Fibroblast of gingiva (primary cell): ENCODE measurements at places on chromosomes 16 and 17.

- DNase-seq = no peak
Observed at GRCh38 chr16:48197294-48197693, 41.5 kb upstream of the ABCC12 start.

GRCh38 chr16:13435415-13435814 lies 484.5 kb upstream of the ERCC4 start:
- no peak for DNase-seq

DNA sequence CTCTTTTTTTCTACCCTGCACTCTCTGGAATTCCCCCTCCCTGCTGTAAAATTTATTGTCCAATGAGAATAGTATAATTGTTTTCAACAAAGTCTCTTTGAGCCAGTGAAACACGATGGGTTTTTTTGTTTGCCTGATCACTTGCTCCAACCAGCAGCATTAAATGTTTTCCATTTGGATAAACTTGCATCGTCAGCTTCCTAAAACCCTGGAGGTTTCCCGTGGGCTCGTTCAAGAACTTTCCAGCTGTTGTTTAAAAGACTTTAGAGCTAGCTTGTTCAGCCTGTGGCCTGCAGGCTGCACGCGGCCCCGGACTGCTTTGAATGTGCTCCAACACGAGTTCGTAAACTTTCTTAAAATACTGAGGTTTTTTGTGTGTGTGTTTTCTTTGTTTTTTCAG lies 14.9 kb downstream of the NAGPA start:
- no peak for DNase-seq

DNA sequence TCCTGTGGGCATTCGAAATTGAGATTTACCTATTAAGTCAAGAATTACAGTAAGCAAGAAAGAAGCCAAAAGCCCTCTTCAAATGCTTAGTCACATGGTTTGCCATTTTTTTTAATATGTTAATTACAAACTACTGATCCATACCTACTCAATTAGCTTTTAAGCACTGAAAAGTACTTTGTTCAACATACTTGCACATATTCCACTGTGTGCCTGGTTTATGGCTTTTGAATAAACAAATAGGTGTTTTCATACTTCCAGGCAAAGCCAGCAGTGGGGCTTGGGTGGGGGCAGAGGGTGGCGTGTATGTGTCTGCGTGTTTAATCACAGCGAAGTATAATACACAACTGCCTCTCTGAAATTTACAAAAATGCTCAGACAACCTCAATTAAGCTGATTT lies 51.4 kb downstream of the GAS7 start:
- DNase-seq = no peak

DNA sequence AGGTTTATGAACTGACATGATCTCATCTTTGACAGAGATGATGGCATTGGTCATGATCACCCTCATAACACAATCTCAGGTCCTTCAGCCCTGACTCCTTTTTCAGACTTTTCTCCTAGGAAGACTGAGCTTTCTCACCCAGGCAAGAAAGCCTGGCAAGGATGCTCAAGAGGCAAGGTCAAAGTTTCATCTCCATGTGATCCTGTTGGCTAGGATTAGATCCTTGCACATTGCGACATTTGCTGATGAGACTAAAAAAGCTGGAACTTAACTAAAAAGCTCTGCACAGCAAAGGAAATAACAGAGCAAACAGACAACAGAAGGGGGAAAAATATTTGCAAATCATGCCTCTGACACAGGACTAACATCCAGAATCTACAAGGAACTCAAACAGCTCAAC lies 444.1 kb upstream of the PSMD7 start:
- DNase-seq = no peak

DNA sequence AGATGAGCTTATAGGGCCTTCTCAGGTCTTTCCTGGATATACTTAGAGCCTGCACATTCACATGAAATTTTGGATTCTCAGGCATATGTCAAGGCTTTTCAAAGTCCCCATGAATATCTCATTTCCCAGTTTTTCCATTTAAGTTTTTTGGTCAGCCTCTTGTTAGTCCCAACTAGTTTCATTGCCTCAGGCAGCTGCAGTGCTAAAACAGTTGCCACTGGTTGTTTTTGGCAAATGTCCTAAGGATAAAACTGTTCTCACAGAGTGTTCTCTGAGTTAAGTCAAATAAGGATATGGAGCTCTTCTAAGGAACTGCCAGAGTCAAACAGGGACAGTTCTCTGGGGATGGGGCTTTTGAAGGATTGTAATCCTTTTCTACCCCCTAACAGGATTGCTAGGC lies 39.9 kb upstream of the ABCC11 start:
- no peak for DNase-seq

GRCh38 chr17:80428363-80428762 lies 13.4 kb downstream of the ENDOV start:
- no peak for DNase-seq

DNA sequence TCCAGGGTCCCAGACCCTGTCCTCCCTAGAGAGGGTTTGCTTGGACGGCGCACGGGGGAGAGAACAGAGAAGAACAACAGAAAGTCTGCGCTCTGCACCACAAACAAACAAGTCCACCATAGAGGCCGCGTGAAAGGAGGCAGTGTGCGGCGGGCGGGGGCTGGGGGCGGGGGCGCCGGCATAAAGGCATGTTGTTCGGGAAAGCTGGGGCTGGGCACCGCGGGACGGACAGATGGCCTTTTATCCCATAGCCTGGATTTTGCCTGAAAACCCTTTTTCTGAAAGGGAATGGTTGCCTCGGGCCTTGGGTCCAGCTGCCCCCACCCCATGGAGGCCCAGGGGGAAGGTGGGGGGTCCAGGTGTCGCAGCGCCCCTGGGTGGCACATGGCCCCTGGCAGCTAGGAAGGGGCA lies 26.0 kb downstream of the FA2H start:
- DNase-seq = no peak

DNA sequence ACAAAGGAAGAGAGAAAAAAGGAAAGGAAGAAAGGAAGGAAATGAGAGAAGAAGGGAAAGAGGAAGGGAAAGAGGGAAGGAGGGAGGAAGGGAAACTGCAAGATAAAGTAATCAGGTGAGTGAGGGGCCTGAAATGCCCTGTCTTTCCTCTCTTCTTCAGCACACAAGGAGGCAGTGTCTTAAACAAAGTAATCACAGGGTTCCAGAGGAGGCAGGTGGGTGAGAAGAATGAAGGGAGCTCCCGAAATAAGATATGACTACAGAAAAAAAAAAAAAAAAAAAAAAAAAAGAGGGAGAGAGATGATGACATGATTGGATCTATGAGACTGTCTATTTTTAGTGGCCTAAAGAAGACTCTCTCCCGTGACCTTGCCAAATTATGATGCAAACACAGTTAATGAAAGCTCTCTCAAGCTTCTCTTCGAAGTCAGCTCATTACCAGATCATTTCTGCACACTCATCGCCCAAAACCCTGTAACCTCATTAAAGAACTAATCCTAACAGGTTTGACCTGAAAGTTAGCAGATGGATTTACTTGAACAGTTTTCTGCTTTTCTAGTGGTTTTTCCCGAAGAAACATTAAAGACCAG lies 53.6 kb downstream of the CDH11 start:
- DNase-seq = peak; percentile 87

GRCh38 chr16:84995663-84996062 lies 15.7 kb downstream of the ZDHHC7 start:
- no peak for DNase-seq

DNA sequence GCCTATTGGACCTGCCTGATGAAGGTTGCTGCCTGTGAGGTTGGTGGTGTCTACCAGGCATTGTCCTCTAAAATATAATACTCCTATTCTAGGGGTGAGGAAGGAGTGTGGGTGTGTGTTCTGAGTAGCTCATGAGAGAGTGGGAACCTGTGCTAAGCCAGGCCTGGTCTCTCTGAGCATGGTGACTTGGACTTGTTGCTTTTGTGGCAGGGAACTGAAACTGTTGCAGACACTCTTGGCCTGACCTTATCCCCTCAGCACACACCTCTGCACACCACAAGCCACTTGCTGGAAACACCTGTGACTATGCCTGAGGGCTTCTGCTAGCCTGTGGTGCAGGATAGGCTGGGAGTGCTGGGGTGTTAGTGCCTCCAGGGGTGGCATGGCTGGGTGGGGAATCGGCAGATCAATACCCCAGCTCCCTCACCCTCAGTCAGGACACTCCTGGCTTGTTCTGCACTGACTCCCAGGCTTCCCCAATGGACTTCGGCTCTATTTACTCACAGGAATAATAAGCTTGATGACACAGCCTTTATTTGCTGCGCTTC lies 29.9 kb downstream of the PLCG2 start:
- no peak for DNase-seq

- DNase-seq = peak; percentile 94
Observed at GRCh38 chr16:81181013-81181720, 57.3 kb upstream of the BCO1 start.

DNA sequence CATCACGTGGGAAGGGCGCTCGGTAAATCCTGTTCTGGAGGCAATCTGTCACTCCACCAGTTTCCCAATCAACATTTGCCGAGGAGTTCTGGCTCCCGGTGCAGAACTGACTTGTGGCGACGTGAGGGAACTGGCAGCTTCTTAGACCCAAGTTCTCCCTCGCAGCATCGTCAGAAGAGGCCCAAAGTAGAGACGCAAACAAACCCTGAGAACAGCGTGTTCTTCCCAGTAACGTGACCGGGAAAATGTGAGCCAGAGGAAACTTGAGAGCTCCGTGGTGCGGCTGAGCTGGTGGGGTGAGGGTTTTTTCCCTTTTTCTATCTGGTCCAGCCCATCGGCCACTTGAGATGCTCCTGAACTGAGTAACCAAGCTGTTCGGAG lies 158.9 kb upstream of the CACNG5 start:
- DNase-seq = peak; percentile 98

DNA sequence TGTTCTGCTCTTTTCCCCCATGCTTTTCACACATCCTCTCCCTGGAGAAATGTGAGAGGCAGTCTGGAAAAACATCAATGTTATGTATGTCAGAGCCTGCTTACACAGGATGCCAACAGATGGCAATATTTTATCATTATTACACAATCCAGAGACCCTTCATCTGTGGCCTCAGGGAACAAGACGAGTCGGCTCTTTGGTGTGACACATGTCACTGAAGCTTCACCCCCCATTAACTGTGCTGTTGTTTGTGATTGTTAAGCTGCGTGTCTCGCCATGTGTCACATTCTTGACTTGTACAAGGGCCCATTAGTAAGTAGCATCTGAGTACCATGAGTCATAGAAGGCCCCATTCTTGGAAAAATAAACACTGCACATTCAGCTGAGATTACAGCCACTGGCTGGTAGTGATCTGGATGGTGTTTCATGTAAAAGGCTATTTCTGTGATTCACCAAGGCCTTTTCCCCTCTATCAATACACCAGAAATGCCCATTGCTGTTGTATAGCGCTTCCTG lies 682.1 kb upstream of the SOX9 start:
- DNase-seq = peak; percentile 92

- peak; percentile 17 for DNase-seq
Observed at GRCh38 chr17:58121925-58122324, 26.3 kb upstream of the OR4D1 start.

- no peak for DNase-seq
Observed at GRCh38 chr16:85975451-85975981, 76.6 kb downstream of the IRF8 start.

- peak; percentile 6 for DNase-seq
Observed at GRCh38 chr16:21001262-21001661, 100.7 kb downstream of the LYRM1 start.

GRCh38 chr16:85961988-85962915 lies 63.3 kb downstream of the IRF8 start:
- DNase-seq = no peak

- no peak for DNase-seq
Observed at GRCh38 chr16:48182979-48183537, 27.3 kb upstream of the ABCC12 start.

DNA sequence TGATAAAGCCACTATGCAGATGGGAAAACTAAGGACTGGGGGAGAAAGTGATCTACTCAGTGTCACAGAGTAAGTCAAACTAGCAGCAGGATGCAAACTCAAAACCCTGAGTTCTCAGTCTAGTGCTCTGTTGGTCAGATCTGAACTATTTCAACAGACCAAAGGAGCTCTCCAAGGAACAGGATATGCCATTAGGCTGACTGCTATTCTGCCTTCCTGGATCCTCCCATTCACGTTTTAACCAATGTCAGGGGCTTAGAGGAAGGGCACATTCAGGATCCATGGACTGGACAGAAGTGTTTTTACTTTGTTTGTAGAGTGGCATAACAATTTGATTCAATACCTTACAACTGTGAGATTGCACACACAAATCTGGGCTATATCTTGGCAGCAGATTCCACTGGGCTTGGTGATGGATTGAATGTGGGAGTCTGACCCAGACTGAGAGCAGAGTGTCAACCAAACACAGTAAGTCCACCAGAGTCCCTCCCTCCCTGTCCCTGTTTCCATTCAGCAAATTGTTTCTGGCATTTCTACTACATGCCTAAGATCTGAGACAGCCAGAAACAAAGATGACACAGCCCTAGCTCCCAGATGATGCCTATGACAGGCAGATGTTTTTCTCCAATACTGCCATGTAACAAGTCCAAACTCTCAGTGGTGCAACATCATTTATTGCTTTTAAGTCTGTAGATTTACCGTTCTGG lies 337.8 kb upstream of the CDH5 start:
- DNase-seq = peak; percentile 74

DNA sequence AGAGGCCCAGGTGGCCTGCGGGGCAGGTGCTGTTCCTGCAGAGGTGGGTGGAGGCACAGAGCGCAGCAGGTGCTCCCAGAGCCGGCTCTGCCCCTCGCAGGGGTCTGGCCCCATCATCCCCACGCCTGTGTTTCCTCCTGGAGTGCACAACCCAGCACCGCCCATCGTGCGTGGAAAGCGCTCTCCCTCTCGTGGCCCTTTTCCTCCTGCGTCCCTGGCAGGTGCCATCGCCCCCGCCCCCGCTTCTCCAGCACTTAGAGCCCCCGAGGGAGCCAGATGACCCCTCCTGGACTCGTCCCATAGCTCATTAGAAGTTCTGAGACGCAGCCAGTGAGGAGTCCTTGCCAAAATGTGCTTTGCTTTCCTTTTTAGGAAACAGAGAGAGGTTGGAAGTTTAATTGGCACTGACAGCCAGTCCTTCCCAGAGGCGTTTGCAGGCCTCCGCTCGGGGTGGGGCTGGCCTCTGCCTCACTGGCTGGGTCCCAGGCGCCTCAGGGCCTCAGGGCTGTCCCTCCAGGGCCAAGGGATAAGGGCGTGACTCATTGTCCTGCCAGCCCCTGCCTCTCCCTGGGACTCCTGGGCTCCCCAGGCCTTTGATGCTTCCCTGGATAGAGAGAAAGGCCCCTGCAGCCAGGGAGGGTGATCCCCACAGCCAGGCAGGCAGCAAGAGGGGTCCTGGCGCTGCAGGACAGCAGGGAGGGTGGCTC lies 32.2 kb upstream of the CHMP6 start:
- peak; percentile 89 for DNase-seq

DNA sequence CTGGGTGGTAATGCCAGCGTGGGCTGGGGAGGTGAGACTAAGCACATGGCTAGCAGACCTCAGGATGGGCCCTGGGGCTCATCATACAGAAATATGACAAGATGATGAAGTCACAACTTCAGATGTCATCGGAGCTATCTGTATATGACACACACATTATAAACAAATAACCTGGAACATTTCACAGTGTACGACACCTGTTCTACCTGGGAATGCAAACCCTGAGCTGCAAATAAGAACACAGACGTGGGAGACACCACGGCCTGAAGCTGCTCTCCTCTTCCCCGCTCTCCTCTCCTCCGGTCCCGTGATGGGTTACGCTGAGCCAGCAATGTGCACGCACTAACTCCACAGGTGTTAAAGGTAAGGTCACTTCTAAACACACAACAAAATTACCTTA lies 4.9 kb downstream of the PLD6 start:
- DNase-seq = no peak
